ENCODE measurements at places on chromosomes 16 and 17.

DNA sequence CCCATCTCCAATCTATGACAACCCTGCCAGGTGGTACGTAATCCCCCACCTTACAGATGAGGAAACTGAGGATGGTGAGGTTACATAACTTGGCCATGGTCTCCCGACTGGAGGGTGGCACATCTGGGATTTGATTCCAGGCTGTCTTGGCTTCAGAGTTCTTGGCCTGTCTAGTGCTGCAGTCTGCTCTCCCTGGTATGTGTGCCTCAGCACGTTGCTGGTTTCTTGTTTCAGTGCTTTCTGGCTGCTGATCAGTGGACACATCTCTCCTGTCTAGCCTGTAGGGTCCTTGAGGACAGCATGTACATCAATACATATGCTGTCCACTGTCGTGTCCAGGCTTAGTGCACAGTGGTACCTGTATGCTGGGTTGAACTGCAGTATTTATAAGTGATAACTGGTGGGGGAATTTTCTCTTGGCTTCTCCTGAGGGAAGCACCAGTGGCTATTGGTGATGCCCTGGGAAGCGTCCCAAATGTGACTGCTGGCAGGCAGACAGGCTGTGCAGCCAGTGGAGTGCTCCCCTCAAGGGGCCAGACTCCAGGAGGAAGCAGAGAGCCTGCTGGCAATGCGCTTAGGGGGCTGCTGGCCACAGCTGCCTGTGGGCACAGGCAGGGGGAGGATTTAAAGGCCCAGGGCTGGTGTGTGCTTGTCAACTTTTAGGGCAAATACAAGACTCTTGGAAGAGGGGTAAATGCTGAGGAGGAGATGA, 14.4 kb downstream of the CTRL start:
- no peak for DNase-seq

DNA sequence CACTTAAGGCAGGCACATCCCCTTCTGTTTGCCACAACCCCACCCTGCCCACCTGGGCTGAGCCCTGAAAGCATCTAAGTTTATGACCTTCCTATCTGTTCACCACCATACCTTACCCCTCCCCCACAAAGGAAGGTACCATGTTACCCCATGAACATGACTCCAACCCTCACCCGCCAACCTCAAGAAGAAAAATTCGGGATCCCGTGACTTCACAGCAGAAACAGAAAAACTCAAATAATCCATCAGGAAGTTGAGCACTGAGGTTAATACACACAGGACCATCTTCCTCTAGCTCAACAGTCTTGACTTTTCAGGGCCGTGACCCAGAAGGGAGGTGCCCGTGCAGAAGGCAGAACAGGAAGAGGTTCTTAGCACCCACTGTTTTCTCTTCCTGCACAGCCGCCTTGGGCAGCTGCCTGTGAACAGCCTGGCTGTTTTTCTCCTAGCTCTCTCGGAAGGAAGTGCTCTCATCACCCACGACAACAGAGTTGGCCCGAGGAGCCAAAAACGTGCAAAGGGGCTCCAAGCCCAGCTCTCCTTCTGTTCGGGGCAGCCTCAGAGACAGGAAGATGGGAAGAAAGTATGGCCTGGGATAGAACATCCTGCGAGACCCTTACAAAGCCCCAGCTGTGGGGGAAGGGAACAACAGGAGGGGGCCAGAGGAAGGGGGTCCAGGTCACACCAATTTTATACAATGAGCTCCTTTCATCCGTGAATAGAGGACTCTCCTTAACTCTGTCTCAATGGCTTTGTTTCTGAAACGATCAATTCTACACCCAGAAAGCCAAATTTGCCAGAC, 101.1 kb downstream of the XYLT1 start:
- peak; percentile 53 for DNase-seq

GRCh38 chr16:27401768-27402568, at the start of gene IL21R:
IL21R (plus strand) TSS chr16:27402174; CDS start chr16:27430072, 27,898 bp downstream.
- DNase-seq: peak; percentile 74

DNA sequence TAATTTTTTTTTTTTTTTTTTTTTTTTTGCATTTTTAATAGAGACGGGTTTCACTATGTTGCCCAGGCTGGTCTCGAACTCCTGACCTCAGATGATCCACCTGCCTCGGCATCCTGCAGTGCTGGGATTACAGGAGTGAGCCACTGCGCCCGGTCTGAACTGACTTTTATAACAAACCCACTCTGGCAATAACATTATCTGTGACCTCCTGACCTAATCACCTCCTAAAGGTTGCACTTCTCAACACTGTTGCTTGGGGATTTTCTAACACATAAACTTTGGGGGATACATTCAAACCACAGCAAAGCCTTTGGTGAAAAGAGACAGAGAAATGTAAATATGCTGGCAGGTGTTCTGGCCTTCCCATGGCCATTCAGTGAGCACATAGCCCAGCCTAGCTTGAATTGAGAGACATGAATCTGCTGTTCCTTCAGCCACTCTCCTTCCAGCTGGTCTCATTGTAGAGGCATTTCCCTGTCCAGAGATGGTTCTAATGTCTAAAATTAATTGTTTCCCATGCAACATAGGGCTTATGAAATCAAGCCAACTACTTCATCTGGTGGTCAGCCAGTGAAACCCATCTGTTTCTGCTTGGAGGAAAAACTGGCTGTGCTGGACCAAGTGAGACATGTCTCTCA, 28.3 kb downstream of the LYRM1 start:
- DNase-seq: peak; percentile 31

- DNase-seq: no peak
Observed at GRCh38 chr17:56708670-56709410, 115.3 kb downstream of the NOG start.

GRCh38 chr17:54339731-54340130, 517.0 kb downstream of the KIF2B start:
- DNase-seq: no peak

- no peak for DNase-seq
Observed at GRCh38 chr17:9843152-9844010, 17.7 kb downstream of the GLP2R start.

- no peak for DNase-seq
Observed at GRCh38 chr16:4291699-4292098, 18.9 kb upstream of the TFAP4 start.

- DNase-seq: no peak
Observed at GRCh38 chr16:1169285-1170075, 16.6 kb downstream of the CACNA1H start.

GRCh38 chr17:20095336-20096080, 86.3 kb downstream of the SPECC1 start:
- DNase-seq: no peak

GRCh38 chr17:12421077-12421476, 244.6 kb upstream of the MYOCD start:
- no peak for DNase-seq

DNA sequence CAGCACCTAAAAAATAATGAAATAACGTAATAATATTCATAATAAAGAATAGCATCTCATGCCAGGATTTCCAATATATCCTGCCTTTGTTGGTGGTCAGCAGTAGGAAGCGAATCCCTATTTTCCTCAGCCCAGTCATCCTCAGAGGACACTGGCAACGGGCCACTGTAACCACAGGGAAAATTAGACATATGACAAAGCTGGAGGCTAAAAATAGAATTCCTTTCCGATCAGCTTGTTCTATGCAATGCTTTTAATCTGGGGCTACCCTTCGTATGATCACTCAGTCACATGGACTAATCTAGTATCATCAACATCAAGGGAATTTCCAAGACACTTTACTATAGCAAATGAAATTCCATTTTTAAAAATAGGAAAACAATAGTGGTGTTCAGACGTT, 246.9 kb upstream of the KCNJ16 start:
- no peak for DNase-seq

GRCh38 chr16:51374346-51374745, 223.3 kb upstream of the SALL1 start:
- no peak for DNase-seq

GRCh38 chr16:84055366-84055765, 12.8 kb upstream of the SLC38A8 start:
- peak; percentile 3 for DNase-seq

GRCh38 chr17:79650861-79651260, 40.0 kb upstream of the RBFOX3 start:
- no peak for DNase-seq

DNA sequence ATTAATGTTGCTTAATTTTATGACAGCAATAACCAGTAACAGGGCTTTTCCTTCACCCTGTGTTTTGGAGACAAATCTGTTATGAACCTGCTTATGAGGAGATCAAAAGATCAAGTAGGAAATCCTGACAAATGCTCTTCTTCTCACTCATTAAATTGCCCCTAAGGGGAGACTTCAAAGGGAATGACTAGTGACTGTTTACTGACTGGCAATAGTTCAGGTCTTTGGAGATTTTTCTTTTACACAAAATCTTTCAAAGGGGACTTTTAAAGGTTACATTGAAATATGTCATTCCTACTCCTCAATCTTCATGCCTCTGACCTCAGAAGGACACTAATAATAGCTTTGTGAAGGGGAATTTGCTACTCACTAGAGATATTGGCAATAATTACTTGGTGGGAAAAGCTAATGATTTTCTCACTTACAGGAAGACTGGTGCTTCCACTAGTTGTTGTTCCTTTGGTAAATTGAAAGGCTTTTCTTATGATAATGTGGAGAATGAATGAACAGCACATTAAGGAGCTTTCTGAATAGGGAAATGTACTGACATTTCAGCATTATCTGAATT, 292.9 kb upstream of the CA10 start:
- no peak for DNase-seq

GRCh38 chr17:3514873-3515272, 39.1 kb downstream of the ASPA start:
- no peak for DNase-seq

DNA sequence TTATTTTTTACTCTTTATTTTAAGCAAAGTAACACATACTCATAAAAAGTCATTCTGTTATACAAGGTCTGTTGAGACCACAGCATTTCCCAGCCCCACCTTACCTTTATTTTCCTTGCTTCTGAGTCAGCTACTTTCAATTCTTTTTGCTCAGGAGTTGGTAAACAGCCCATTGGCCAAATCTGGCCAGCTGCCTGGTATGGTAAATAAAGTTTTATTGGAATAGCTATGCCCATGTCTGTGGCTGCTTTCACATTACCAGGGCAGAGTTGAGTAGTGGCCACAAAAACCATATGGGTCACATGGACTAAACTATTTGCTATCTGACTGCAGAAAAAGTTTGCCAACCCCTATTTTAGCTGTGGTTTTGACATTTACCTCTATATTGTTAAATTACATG, 3.4 kb upstream of the NSRP1 start:
- no peak for DNase-seq

- no peak for DNase-seq
Observed at GRCh38 chr17:80917716-80918560, 73.7 kb upstream of the CHMP6 start.

- no peak for DNase-seq
Observed at GRCh38 chr16:6888531-6888930, 444.1 kb upstream of the RBFOX1 start.

DNA sequence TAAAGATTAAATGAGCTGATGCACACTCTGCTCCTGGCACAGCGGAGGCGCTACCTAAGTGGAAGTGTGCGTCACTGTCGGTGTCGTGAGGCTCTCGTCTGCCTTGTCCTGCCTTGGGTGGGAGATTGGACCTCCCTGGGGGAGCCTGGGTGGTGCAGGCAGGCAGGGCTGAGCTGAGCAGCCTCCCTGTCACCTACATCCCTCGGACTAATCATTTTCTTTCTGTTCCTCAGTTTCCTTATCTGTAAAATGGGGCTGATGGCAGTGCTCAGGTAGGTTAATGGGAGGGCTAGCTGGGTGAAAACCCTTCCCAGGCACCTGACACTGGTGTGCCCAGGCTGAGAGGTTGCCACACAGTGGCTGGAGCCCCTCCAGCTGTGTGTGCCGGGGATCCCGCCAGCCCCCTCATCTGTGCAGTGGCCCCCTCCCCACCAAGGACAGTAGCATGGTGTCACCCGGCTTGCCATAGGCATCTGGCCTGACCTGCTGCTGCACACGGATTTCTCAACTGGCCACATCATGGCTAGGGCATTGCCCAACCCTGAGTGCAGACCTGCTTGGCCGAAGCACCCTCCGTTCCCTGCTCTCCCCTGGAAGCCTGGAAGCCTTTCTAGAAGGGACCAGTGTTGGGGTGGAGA, 4.3 kb downstream of the ADCY7 start:
- DNase-seq: no peak

GRCh38 chr17:65557349-65558310, 3.8 kb downstream of the AXIN2 start:
- DNase-seq: no peak

- DNase-seq: no peak
Observed at GRCh38 chr17:56548661-56549060, 44.8 kb upstream of the NOG start.

GRCh38 chr16:12584488-12585233, 219.0 kb downstream of the CPPED1 start:
- DNase-seq: no peak

All from GM20000 (cell line).